ENCODE measurements at places on chromosomes 1 and 21.

DNA sequence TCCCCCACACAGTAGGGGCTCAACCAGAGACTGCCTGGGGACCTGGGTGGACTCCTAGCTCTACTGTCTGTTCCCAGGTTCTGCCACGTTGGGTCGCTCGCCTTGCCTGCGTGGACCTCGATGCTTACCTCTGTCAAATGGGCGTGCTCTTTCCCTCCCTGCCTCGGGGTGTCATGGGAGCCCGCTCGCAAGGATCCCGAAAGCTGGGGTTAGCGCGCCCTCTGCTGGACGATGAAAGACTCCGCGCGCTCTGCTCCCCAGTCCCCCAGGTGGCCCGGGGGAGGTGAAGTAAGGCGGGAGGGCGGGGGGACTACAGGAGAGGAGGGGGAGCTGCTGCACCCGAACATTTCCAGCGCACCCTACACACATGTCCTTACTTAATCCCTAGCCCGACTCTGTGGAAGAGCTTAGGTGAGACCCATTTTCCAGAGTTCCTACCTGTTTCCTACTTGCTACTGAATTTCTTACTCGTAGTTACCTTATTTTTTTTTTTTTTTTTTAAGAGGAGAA lies 2.3 kb upstream of the BSND start:
- peak; percentile 89 for DNase-seq

DNA sequence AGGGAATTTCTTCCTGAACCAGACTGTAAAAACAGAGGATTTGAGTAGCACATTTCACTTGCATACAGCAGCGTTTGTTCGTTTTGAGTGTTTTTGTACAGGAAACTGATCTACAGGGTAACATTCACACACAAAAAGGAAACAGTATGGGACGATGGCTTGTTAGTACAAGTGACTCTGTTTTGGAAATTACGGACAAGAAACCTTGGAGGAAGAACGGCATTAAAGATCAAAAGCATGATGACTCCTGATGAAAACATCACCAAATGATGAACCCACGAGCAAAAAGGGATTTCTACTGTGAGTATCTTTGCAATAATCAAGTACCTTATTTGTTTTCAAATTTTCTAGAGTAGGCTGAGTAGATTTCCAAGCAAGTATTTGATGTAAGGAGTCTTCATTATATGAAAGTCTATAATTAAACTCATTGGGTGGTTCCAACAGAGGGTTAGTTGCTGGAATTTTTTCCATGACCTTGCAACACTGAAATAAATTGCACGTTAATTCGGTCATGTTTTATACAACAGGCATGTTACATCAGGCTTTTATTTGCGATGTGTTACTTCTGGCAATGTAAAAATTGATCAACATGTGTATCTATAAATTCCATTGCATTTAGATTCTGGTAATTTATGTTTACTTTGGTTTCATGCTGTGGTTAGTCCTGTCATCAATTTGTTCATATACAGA lies 76.7 kb upstream of the KCNK2 start:
- no peak for DNase-seq

- no peak for DNase-seq
Observed at GRCh38 chr1:244788493-244789275, 46.8 kb upstream of the COX20 start.

- DNase-seq, result no peak
Observed at GRCh38 chr21:25759573-25759972, 24.8 kb downstream of the GABPA start.

DNA sequence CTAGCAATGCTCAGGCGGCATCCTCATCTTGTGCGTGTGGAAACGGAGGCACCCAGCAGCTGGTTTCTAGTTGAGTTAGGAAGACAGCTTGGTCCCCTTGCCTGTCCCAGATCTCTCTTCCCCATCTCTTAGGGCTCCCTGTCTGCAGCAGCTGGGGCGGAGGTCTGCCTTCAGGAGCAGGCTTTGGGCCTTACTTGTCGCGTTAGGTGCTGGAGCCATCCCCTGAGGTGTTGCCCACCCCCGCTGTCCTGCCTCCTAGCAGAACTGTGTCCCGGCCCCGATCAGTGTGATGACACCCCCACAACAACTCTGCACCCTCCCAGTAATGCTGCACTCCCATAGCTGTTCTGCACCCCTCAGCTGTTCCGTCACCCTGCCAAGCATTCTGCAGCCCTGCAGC lies 40.7 kb downstream of the UMODL1 start:
- no peak for DNase-seq

- no peak for DNase-seq
Observed at GRCh38 chr1:3125078-3125477, 56.1 kb downstream of the PRDM16 start.

DNA sequence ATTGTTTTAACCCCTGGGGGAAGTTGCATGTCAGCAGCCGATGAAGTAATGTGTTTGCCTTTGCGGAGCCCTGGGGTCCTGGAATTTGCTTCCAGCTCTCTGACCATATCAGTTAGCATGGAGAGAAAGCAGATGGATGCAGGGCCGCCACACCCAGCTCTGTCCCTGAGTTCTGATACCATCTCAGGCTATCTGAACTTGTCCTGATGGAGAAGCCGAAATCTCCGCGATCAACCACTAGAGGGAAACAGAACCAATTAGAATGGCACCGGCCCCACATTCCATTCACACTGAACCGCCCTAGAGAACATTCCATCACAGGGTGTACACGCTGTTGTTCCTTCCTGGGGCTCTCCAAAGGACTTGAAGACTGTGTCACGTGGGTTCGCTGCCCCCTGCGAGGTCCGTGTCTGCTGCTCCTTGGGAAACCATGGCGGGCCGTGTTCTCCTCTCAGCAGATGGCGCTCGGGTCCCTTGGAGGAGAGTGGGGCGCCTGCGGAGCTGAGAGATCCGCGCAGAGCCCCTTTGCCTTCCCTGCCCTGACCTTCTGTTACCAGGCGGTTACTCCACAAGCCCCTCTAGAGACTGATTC lies 75.4 kb downstream of the ABCA4 start:
- peak; percentile 78 for DNase-seq

- DNase-seq, result peak; percentile 48
Observed at GRCh38 chr1:158117854-158118704, 62.6 kb upstream of the CD1D start.

GRCh38 chr1:203275656-203276272 lies 29.6 kb upstream of the BTG2 start:
- no peak for DNase-seq

DNA sequence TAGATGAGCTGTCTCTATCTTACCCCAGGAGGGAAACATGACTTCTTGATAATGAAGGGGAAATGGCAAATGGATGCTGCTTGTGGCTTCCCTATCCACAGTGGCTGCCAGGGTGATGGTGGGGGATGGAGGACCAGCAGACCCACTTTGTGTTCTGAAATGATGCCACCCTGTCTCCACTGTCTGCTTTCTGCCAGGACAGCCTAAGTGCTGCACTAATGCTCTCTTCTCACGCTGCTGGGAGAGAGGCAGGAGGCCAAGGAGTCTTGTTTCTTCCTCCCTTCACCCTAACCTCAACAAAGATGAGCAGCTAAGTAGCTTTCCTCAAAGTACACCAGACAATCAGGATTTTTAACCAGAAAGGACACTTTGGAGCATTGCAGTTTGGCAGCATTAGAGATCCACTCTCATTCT lies 36.6 kb downstream of the XCL1 start:
- DNase-seq, result no peak

DNA sequence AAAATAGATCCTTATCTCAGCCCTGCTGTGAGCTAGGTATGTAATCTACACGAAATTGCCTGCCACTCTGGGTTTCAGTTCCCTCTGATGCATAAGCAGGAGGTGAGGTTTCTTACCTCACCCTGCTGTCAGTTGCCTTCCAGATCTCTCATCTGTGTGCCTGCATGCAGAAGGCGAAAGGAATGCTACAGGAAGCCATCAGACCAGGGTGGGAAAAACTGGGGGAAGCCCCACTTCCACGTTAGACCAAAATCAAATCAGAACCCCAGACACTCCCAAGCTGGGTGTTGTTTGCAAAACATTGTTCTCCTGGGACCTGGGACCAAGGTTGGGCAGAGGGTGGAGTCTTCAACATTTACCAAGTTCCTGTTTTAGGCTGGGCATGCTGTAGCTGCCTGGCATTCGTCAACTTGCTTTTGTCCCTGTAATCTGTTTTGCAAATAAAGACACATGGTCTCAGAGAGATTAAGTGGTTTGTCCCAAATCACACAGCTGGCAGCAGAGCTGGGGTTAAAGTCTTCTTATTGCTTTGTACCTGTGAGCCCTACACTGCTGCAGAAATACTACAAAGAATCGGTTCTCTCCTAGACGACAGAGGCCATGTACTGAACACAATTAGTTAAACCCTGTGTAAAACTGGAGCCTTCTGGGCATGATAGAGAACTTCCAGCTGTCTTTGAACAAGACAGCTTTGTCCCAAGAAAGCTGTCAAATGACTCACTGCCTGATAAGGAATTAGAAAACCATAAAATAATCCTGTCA lies 389.7 kb upstream of the RUNX1 start:
- DNase-seq, result peak; percentile 54

DNA sequence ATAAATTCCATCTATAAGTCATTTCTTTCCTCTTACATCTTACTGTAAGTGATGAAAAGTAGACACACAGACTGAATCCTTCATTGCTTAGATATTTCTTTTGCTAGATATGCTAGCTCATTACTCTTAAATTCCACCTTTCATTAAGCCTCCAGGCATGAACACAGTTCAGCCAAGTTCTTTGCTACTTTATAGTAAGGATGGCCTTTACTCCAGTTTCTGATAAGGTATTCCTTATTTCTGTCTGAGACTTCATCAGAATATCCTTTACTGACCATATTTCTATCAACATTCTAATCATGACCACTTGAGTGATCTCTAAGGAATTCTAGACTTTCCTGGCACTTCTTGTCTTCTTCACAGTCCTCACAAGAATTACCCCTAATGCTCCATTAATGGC lies 191.7 kb upstream of the KCTD3 start:
- no peak for DNase-seq

DNA sequence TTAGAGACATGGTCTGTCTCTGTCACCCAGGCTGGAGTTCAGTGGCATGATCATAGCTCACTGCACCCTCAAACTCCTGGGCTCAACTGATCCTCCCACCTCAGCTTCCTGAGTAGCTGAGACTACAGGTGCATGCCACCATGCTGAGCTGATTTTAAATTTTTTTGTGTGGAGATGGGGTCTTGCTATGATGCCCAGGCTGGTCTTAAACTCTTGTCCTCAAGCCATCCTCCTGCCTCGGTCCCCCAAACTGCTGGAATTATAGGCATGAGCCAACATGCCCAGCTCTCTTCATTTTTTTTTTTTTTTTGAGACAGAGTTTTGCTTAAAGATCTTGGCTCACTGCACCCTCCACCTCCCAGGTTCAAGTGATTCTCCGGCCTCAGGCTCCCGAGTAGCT lies 24.8 kb upstream of the AGPAT3 start:
- DNase-seq, result no peak

DNA sequence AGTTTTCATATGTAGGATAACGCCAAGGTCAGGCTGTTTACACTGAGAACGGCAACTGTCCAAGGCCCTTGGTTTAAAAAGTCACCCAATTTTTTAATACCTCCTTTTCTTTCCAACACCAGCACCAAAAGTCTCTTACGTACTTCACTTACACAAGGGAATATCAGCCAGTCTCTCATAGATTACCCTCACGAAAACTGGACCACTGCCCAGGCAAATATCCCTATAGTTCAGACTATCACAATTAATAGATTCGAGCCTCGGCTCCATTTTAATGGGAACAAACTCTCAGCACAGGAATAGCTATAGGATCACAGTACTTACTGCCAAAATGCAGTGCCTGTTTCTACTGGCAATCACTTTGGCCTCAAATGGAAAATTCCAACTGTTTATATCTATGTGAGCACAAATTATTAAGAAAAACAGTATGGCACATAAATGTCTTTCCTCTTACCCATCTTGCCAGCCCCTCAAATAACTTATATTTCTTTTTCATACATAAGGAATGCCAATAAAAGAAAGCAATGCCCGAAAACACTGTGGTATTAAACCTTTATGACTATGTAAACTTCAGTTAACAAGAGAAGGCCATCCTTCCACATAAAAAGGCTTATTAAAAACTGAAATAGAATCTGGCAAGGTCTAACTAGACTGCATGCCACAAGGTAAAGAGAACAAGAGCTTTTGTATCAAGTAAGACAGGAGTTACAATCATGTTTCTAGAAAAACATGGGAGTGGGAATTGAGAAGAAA lies 97.8 kb downstream of the SLC45A1 start:
- DNase-seq, result no peak

DNA sequence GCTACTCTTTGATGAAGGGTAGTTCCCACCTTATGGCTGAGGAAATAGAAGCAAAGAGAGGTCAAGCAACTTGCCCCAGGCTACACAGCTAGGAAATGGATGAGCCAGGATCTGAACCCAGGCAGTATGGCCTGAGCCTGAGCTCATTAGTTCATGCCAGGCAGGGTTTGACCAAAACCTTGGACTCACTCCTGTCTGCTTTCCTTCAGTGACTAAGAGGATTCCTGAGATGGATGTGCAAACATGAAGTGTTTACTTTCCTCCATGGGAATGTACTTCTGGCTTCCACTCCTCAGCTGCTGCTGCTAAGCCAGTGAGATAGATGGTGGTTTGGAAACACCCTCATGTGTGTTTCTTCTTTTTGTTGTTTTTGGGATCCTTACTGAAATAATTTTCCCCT lies 35.1 kb upstream of the ERRFI1 start:
- DNase-seq, result no peak

DNA sequence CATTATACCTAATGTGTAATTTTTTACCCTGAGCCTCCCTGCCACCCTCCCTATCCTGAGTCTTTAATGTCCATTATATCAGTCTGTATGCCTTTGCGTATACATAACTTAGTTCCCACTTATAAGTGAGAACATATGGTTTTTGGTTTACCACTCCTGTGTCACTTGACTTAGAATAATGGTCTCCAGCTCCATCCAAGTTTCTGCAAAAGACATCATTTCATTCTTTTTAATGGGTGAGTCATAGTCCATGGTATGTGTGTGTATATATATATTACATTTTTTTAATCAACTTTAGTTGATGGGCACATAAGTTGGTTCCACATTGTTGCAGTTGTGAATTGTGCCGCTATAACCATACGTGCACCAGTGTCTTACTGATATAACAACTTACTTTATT lies 477.1 kb upstream of the NEGR1 start:
- no peak for DNase-seq

- no peak for DNase-seq
Observed at GRCh38 chr1:60875138-60875537, 207.2 kb upstream of the NFIA start.

DNA sequence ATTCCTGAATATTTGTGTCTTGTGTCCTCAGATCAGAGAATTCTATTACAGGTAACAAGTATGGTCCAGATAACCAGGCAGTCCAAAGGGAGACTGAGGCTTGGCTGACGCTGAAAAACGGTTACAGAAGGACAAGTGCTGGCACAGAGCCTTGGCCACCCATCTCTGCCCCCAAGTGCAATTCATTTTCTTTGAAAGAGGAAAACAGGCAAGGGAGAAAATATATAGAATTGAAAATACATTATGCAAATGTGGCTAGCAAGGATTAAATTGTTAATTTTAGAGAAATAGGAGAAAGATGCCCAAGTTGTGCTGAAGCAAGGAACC lies 1.2 kb downstream of the SORT1 start:
- no peak for DNase-seq
